ENCODE measurements at places on chromosomes 16 and 17.
A peak's percentile ranks its signal among the peaks of the same experiment; 100 is the strongest.

DNA sequence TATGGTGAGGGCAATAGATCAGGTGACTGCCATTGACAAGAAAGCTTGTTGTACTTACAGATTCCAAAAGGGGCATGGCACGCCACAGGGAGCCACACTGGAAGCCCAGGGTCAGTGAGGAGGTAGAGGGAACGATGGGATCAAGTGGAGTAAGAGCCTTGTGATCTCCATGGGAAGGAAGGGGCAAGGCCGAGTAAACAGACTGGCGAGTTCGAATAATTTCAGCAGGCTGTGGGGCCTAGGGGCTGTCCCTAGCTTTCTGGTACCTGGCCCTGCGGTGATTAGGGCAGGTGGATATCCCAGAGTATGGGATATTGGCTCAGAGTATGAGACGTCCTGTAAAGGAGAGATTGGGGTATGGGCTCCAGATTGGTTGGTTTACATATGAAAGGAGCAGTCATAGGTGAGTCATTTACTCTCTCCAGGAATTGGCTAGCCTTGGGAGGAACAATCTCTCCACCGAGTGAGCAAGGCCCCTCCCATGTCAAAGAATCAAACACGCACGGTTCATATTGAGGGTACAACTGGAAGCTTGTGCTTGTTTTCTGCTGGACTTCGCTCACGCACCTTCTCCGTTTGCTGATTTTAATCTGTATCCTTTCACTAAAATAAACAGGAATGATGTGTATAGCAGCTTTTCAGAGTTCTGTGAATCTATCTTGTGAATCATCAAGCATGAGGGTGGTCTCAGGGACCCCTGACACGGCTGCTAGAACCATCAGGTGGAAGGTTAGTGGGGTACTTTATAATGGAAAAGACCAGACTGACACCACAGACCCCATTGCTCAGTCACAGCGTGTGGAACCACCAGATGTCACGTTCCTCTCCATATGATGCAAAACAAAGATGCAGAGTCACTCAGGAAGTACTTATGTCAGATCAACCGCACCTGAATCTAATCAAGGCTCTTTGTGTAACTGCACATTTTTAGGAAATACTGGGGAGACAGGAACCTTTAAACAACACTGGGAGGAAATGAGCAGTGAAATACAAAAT, 27.9 kb downstream of the GABARAPL2 start:
- DNase-seq: peak; percentile 85

DNA sequence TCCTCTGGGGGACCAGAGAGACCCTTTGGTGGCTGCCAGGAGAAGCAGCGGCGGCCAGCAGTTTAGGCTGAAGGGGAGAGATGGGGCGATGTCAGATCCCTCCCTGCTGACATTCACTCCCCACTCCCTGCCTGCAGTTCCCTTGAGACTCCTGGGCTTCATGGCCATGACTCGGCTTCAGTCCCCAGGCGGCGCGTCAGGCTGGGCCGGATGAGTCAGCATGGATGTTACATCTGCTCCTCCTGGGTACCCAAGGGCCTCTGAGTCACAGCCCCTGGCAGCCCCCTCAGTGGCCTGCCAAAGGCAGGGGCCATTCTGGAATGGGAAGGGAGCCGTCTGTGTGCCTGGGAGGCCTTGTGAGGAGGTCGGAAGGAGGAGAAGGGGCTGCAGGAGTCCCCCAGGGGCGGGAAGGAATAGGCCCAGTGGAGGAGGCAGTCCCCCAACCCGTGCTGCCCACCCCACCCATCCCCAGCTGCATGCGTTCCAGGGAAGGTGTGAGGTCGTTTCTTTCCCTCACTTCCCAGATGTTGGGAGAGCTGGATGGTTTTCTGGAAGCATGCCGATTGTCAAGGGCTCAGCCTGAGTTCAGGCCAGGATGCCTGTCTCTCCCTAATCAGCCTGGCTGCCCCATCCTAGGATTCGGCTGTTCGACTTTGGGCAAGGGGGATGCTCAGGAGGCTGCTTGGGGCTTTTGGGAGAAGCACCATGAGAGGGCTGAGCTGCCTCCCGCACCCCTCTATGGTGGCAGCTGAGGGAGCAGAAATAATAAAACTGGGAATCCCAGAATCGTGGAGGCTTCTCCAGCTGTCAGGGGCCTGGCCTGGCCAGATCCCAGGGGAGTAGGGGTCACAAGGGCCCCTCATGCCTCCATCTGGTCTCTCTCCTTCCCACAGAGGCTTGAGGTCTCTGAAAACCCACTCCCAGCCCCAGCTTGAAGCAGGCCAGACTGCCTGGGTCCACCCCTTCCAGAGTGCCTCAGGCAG, 9.7 kb downstream of the RHBDL3 start:
- peak; percentile 94 for DNase-seq

GRCh38 chr16:1929105-1929504, 10.9 kb upstream of the HS3ST6 start:
- DNase-seq: no peak

DNA sequence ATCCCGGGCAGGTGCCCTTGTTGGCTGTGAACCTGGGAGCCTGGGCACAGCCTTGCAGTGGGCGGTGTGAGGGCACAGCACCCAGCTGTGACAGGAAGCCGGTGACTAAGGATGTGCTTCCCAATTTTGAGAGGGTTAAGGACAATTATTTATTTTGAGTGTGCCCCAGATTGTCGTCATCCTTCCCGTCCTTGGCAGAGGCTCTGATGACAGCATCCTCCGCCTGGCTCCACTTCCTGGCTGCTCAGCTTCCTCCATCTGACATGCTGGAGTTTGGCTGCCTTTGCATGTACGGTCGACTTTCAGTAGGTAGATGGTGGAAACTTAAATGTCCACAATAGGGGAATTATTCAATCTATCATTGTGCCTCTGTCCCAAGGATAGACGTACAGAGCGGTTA, 282.4 kb upstream of the EEF2KMT start:
- no peak for DNase-seq

DNA sequence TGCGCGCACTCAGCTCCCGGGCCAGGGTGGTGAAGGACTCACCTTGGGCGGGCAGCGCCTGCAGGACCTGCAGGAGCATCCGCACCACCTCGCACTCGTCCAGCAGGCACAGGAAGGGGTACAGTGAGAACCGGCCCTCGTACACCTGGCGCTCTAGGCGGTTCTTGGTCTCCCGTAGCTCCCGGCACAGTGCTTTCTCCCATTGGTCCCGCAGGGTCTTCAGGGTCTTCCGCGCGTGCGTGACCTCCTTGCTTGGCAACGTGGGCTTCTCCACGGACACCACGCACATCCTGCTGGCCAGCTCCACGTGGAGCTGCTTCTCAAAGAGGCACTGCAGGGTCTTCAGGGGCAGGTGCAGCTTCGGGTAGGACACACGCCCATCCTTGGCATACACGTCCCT, 74.1 kb upstream of the MED13 start:
- no peak for DNase-seq

DNA sequence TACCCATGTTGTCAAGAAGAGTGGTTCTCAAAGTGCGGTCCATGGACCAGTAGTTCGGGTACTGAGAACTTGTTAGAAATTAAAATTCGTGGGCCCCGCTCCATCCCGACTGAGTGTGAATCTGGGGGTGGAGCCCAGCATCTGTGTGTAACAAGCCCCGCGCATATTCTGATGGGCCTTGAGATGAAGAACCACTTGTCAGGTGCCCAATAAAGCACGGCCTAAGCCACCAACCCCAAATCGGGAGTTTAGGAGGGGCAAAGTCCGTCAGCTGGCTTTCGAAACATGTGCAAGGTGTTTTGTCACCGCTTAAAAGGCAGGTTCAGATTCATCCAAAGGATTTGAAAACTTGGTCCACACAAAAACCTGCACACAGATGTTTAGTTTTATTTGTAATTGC, 29.5 kb downstream of the PSMD12 start:
- no peak for DNase-seq

GRCh38 chr17:27498615-27499309, 42.5 kb downstream of the KSR1 start:
- DNase-seq: no peak

DNA sequence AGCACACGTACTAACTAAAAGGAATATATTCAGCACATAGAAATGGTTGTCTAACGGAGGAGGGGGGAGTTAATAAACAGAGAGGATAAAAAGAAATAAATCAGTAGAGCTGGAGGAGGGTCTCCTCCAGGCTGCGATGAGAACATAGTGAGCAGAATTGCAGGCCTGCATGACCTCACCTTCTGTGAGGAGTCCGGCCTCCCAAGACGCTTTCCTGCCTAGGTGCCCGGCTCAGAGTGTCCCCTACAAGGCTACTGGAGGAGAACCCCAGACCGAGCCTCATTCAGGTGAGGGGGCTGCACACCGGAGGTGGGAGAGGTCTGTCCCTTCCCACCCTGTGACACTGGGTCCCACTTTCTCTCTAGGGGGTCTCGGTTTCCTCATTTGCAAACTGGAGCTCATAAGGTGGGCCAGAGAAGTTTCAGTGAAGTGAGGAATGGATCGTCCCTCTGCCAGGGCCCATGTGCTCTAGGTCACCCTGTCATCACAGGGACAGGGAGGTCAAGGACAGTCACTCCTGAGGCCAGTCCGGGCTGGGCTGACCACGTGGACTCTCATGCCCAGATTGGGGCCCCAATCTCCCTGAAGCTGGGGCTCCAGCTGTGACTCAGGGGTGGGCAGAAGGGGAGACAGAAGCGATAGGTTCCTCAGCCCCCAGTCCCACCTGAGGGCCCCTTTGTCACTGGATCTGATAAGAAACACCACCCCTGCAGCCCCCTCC, 3.3 kb upstream of the HBM start:
- DNase-seq: no peak

DNA sequence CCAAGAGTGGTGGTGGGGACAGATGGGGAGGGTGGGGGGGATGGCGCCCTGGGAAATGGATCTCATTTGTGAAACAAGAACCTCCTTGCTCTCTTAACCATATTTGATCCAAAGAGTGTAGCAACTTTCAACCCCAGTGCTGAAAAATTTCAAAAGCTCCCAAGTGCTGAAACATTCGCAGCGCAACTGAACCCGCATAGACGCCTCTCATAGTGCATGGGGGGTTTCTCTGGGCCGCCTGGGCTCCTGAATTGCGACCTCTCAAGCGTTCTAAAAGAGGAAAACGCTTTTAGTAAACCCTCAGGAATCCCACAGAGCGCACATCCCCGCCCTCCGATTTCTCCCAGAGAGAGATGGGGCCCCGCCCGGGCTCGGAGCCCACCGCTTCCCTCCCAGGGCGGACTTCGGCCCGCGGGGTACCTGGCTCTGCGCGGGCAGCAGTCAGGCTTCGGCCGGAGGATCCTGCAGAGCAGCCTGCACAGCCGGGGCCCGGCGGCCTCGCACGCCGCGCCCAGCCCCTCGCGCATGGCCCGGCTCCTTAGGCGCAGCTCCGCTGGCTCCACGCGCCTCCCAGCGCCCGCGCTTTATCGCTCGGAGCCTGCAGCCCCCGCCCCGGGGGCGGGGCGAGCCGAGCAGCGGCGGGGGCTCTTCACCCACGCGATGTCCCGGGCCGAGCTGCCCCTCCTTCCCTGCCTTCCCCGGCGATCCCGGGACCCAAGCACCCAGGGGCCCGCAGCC, 7.0 kb downstream of the NOS2 start:
- peak; percentile 51 for DNase-seq
